ENCODE measurements at places on chromosomes 5 and 9. TPM values are rescaled to one million over a fixed set of nuclear protein-coding genes. Genes with fewer than 3 reads are reported as not detected.

DNA sequence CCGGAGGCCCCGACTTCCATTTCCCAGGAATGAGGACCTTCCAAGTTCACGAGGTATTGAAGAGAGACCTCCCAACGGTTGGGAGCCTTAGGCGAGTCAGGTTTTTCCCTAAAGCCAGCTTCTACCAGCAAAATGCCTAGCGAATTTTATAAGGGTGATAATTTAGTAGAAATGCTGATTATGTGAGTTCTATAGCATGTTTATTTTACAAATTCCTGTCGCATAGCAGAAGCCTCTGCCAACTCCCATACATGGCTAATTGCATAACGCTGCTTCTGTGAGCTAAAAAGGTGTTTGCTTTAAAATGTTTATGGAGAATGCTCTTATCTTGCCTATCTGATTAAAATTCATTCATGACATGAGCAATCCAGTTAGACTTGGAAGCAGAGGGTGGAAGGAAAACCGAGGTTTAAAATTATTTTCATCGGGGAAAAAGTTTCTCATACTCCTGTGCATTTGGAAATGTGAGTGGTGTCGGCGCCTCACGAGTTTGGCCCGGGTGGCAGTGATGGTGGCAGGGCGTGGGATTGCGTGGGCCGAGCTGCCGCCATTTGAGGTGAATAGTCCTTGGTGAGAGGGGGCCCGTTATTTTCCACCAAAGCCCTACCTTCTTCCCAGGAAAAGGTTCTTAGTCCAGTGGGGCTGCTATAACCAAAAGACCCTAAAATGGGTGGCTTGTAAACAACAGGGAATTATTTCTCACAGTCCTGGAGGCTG, 104.4 kb upstream of the FCN2 start:
- DNase-seq = no peak

DNA sequence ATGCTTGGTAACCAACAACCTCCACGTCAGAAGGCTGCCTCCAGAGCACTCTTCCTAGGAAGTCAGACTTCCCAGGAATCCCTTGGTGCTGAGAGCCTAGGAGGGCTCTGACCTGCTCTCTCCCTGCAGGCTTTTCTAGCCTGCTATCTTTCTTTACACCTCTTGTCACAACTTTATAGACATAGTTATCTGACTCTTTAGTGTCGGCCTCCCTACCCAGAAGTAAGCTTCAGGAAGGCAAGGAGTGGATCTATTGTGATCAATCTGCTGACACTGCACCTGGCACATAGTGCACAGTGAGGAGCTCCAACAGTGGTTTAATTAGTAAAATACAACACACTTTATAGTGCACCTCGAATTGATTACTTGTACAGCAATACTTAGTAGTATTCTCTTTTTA, 2.3 kb downstream of the AFAP1L1 start:
- no peak for DNase-seq

- no peak for DNase-seq
These were observed 403.1 kb downstream of the TMEM232 start for GRCh38 chr5:110323357-110323756.

- DNase-seq = no peak
These were observed 555.3 kb upstream of the DAB2 start for GRCh38 chr5:39980056-39980455.

DNA sequence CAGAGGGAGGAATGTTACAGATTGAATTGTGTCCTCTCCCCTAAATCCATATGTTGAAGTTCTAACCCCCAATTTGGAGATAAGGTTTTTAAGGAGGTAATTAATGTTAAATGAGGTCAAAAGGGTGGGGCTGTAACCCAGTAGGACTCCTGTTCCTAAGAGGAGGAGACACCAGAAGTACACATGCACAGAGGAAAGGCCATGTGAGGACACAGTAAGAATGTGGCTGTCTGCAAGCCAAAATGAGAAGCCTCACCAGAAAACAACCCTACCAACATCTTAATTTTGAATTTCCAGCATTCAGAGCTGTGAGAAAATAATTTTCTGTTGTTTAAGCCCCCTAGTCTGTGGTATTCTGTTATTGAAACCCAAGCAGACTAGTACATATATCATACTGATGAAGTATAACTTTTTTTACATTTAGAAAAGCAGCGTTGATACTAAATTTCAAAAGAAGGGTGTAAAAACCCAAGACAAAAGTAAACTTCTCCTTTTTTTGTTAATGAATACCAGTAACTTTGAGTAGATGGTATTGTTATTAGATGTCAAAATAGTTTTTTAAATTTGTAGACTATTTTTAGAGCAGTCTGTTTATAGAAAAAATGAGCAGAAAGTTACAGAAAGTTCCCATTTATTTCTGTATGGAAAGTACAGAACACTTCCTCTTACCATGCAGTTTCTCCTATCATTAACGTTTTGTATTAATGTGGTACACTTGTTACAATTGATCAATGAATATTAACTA, 25.1 kb downstream of the RNF180 start:
- DNase-seq = no peak

Gene SH3RF2
- not detected for total RNA-seq

Data from activated naive CD4-positive, alpha-beta T cell treated with anti-CD3 and anti-CD28 coated beads for 36 hours (primary cell).